ENCODE measurements at places on chromosomes 2 and 18.

DNA sequence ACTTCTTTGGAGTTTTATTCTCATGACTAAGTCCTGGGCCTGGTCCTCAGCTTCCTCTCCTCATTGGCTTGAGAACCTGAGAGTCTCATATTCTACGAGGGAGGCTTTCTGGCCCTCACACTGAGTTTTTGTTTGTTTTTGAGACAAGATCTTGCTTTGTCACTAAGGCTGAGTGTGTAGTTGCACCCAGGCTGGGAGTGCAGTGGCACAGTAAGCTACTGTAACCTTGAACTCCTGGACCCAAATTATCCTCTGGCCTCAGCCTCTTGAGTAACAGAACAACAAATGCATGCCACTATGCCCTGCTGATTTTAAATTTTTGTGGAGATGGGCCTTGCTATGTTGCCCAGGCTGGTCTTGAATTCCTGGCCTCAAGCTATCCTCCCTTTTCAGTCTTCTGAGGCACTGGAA, 22.6 kb downstream of the PRKRA start:
- DNase-seq, result no peak
- H3K4me3 ChIP-seq, result no peak overlapping the region
- H3K36me3 ChIP-seq, result peaks cover 66% of the 10 kb centered on the region
- no peaks in the 10 kb centered on the region for H3K27me3 ChIP-seq
- H3K4me1 ChIP-seq, result peaks cover 10% of the 10 kb centered on the region

- H3K27ac ChIP-seq, result no peak overlapping the region
- no peaks in the 10 kb centered on the region for H3K4me1 ChIP-seq
- DNase-seq, result no peak
Measured at GRCh38 chr2:236085647-236086046, 82.5 kb downstream of the GBX2 start.

GRCh38 chr2:169808221-169808620, 9.6 kb downstream of the SSB start:
- H3K4me3 ChIP-seq, result no peak overlapping the region
- no peak overlapping the region for H3K27ac ChIP-seq
- H3K27me3 ChIP-seq, result no peaks in the 10 kb centered on the region
- H3K4me1 ChIP-seq, result no peaks in the 10 kb centered on the region

GRCh38 chr2:212228743-212229171, 309.8 kb downstream of the ERBB4 start:
- no peaks in the 10 kb centered on the region for H3K4me1 ChIP-seq
- H3K4me3 ChIP-seq, result no peak overlapping the region
- DNase-seq, result no peak
- H3K27me3 ChIP-seq, result no peaks in the 10 kb centered on the region

DNA sequence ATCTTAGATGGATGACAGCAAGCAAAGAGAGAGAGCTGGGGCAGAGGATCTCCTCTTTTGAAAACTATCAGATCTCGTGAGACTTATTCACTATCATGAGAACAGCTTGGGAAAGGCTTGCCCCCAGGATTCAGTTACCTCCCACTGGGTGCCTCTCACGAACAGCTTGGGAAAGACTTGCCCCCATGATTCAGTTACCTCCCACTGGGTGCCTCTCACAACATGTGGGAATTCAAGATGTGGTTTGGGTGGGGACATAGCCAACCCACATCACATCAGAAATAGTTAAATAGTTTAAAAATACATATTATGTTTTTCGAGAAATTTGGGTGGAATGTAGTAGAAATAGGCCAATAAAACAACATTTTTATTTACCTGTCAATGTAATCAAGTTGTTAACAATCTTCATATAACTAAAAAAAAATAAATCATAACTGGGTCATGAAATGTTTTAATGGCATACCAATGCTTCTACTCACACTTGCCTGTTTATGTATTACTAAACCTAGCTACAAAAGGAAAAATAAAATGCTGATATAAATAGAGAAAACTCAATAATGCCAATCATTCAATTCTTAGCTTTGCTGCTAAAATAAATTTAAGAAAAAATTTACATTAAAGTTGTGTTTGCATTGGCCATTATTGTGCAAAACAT, 608.9 kb downstream of the SUCLG1 start:
- no peak overlapping the region for H3K4me3 ChIP-seq
- H3K36me3 ChIP-seq, result no peaks in the 10 kb centered on the region
- DNase-seq, result no peak
- H3K4me1 ChIP-seq, result no peaks in the 10 kb centered on the region
- H3K27me3 ChIP-seq, result no peaks in the 10 kb centered on the region

DNA sequence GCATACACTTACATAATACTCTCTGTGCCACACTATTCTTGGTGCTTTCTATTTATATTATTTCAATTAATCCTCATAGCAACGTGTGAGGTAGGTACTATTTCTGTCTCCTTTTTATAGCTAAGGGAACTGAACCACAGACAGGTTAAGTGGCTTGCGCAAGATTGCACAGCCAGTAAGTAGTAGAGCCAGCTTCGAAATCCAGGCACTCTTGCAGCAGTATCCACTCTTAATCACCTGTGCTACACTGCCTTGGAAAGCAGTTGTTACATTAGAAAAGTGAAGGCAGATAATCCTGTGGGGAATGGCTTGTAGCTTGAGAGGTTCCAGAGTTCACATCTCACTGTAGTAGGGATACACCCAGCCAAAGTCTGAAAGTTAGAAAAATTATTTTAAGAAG, 198.3 kb downstream of the LDLRAD4 start:
- peaks cover 7% of the 10 kb centered on the region for H3K36me3 ChIP-seq
- H3K4me3 ChIP-seq, result no peak overlapping the region
- H3K4me1 ChIP-seq, result peaks cover 18% of the 10 kb centered on the region
- H3K27ac ChIP-seq, result no peak overlapping the region

DNA sequence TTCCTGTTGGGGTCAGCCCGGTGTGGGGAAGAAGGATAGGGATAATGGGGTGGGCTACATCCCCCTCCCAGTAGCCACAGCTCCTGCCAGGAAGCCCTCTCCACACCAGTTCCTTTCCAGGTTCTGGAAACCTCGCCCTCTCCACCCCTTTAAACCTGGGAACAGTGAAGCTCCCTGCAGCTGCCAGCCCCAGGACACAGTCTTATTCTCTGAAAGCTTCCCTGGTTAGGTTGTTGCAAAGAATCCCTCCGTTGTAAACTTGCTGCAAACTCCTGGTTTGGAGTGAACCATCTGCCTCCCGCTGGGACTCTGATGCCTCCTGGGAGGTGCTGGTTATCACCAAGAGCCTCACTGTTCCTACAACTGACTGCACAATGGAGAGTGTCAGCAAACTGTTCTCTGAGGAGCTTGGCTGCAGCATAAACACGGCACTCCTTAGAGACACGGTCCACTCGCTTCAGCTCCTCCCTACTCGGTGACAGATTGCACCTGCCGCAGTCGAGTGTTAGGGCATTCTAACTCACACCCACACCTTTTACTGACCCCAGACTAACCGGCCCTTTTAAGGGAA, 261.8 kb upstream of the RAB6C start:
- no peaks in the 10 kb centered on the region for H3K4me1 ChIP-seq
- no peak for DNase-seq
- H3K27ac ChIP-seq, result no peak overlapping the region
- H3K4me3 ChIP-seq, result no peak overlapping the region
- H3K27me3 ChIP-seq, result no peaks in the 10 kb centered on the region
- no peaks in the 10 kb centered on the region for H3K36me3 ChIP-seq

- no peak overlapping the region for H3K27ac ChIP-seq
- no peak for DNase-seq
- H3K4me3 ChIP-seq, result no peak overlapping the region
- peaks cover 49% of the 10 kb centered on the region for H3K4me1 ChIP-seq
- peaks cover 1% of the 10 kb centered on the region for H3K36me3 ChIP-seq
- no peaks in the 10 kb centered on the region for H3K27me3 ChIP-seq
Measured at GRCh38 chr2:43179942-43180341, 46.5 kb downstream of the ZFP36L2 start.

GRCh38 chr18:59814891-59815290, 84.9 kb upstream of the PMAIP1 start:
- H3K4me3 ChIP-seq, result no peak overlapping the region

DNA sequence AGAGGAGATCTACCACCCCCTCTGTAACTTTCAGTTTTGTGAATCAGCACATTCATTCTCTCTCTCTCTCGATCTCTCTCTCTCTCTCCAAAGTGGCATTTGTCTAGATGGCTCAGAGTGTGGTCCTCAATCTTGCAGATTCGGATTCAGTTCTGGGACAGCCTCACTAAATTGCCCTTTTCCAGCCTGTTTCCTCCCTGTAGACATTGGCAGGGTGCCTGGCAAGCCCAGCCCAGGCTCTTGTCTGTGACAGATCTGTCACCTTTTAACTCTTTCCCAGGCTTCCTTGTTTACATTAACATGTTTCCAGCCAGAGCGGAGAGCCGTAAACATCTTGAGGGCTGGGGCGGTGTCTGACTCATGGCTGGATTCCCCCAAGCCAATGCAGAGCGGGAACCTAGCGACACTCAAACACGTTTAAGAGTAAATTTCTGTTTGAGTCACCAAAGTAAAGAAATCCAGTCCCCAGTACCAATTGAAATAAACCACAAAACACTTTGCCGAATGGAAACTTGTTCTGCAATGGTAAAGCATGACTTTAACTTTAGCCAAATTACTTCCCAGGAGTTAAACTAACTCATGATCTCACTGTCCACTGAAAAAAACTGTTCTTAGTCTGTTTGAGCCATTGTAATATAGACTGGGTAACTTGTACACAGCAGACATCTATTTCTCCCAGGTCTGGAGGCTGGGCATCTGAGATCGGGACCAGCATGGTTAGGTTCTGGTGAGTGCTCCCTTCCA, 6.6 kb upstream of the CYP27C1 start:
- peaks cover 4% of the 10 kb centered on the region for H3K4me1 ChIP-seq
- peak overlapping the region; percentile 47 for H3K4me3 ChIP-seq
- peak; percentile 54 for DNase-seq
- H3K27ac ChIP-seq, result peak overlapping the region; percentile 15
- peaks cover 31% of the 10 kb centered on the region for H3K27me3 ChIP-seq

GRCh38 chr2:238003234-238004031, 36.6 kb downstream of the UBE2F start:
- DNase-seq, result peak; percentile 53
- H3K27me3 ChIP-seq, result no peaks in the 10 kb centered on the region
- peak overlapping the region; percentile 77 for H3K27ac ChIP-seq

- DNase-seq, result no peak
- no peak overlapping the region for H3K4me3 ChIP-seq
- no peak overlapping the region for H3K27ac ChIP-seq
- H3K4me1 ChIP-seq, result no peaks in the 10 kb centered on the region
- no peaks in the 10 kb centered on the region for H3K36me3 ChIP-seq
- peaks cover 7% of the 10 kb centered on the region for H3K27me3 ChIP-seq
Measured at GRCh38 chr2:233002829-233003657, 10.0 kb downstream of the NGEF start.

- H3K4me3 ChIP-seq, result no peak overlapping the region
- H3K27ac ChIP-seq, result no peak overlapping the region
- no peaks in the 10 kb centered on the region for H3K27me3 ChIP-seq
- H3K36me3 ChIP-seq, result no peaks in the 10 kb centered on the region
- H3K4me1 ChIP-seq, result no peaks in the 10 kb centered on the region
- DNase-seq, result no peak
Measured at GRCh38 chr18:63708650-63709049, 5.9 kb downstream of the SERPINB11 start.

GRCh38 chr2:37324536-37324785, 172 bp downstream of the PRKD3 start:
- H3K27ac ChIP-seq, result no peak overlapping the region
- H3K36me3 ChIP-seq, result peaks cover 7% of the 10 kb centered on the region
- peak overlapping the region; percentile 34 for H3K4me3 ChIP-seq
- peaks cover 27% of the 10 kb centered on the region for H3K4me1 ChIP-seq
- H3K27me3 ChIP-seq, result peaks cover 53% of the 10 kb centered on the region

DNA sequence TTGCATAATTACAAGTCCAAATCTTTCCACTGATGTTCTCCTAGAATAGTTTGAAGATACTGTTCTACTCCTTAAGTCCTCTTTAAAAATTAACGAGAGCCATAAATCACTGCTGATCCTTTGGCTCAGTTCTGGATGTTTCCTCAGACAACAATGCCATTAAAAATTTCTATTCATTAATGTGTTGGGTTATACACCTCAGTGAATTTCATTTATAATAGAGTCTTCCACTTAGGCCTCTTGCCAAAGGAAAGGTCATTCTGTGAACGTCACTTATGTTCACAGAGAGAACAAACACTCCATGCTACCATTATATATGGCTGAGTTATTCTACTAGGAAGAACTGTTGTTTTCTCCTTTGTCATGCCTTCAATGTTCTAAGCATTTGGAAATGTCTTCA, 1472.3 kb upstream of the CELF4 start:
- no peak overlapping the region for H3K4me3 ChIP-seq
- DNase-seq, result no peak
- H3K4me1 ChIP-seq, result no peaks in the 10 kb centered on the region
- H3K36me3 ChIP-seq, result no peaks in the 10 kb centered on the region
- H3K27me3 ChIP-seq, result no peaks in the 10 kb centered on the region

- no peak for DNase-seq
- H3K4me1 ChIP-seq, result peaks cover 2% of the 10 kb centered on the region
- no peak overlapping the region for H3K27ac ChIP-seq
- H3K4me3 ChIP-seq, result no peak overlapping the region
- H3K27me3 ChIP-seq, result peaks cover 11% of the 10 kb centered on the region
- no peaks in the 10 kb centered on the region for H3K36me3 ChIP-seq
Measured at GRCh38 chr2:239880396-239880795, 144.7 kb downstream of the NDUFA10 start.

GRCh38 chr2:212863185-212863588, 288.2 kb downstream of the IKZF2 start:
- no peak overlapping the region for H3K27ac ChIP-seq
- H3K4me1 ChIP-seq, result peaks cover 4% of the 10 kb centered on the region
- H3K27me3 ChIP-seq, result peaks cover 2% of the 10 kb centered on the region
- H3K36me3 ChIP-seq, result peaks cover 8% of the 10 kb centered on the region

Measured in T-helper 2 cell treated with Interferon-gamma antibody and Interleukin-4, amounts not matched to agents 5 μg/mL and 100 μg/mL, for 36 hours (primary cell).